ENCODE measurements at places on chromosomes 7 and 10. TPM values are rescaled to one million over a fixed set of nuclear protein-coding genes. Genes with fewer than 3 reads are reported as not detected.

DNA sequence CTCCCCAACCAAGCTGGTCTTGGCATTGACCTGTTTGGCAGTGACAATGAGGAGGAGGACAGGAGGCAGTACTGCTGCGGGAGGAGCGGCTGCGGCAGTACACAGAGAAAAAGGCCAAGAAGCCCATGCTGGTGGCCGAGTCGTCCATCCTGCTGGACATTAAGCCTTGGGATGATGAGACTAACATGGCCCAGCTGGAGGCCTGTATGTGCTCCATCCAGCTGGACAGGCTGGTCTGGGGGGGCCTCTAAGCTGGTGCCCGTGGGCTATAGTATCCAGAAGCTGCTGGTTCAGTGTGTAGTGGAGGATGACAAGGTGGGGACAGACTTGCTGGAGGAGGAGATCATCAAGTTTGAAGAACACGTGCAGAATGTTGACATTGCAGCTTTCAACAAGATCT lies 39.1 kb upstream of the ZNF273 start:
- no peak overlapping the region for H3K27ac ChIP-seq
- no peaks in the 10 kb centered on the region for H3K36me3 ChIP-seq
- no peaks in the 10 kb centered on the region for H3K27me3 ChIP-seq
- no peaks in the 10 kb centered on the region for H3K4me1 ChIP-seq

DNA sequence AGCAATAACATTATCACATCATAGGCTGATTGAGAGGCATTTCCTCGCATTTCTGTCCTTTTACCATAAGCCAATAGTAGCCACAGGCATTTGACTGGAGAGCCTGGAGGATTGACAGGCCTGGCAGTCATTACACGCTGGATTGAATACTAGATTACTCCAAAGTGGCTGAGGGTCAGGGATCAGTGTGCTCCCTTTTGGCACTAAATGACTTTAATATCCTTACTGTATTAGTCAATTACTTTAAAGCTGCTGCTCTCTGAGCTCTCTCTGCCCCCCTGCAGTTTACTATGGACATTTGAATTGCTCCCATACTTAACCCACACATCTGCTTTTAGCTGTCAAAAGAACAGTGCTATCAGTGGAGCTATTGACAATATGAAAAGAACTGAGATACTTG lies 302.0 kb downstream of the TFEC start:
- H3K4me1 ChIP-seq = peaks cover 11% of the 10 kb centered on the region
- H3K4me3 ChIP-seq = no peak overlapping the region

- no peak overlapping the region for H3K4me3 ChIP-seq
- H3K27me3 ChIP-seq = no peaks in the 10 kb centered on the region
- no peak for DNase-seq
- H3K36me3 ChIP-seq = no peaks in the 10 kb centered on the region
- no peaks in the 10 kb centered on the region for H3K4me1 ChIP-seq
These were observed 301.2 kb downstream of the DPP6 start for GRCh38 chr7:154353355-154353767.

LAMB1 gene
- 172 TPM for total RNA-seq

GRCh38 chr7:142581341-142581740 lies 167.9 kb upstream of the PRSS1 start:
- H3K27ac ChIP-seq = no peak overlapping the region
- no peaks in the 10 kb centered on the region for H3K36me3 ChIP-seq
- no peak for DNase-seq
- H3K4me1 ChIP-seq = no peaks in the 10 kb centered on the region

GRCh38 chr10:119973281-119973680 lies 80.8 kb downstream of the SEC23IP start:
- no peaks in the 10 kb centered on the region for H3K36me3 ChIP-seq
- no peak for DNase-seq
- no peaks in the 10 kb centered on the region for H3K4me1 ChIP-seq
- H3K4me3 ChIP-seq = no peak overlapping the region
- no peak overlapping the region for H3K27ac ChIP-seq
- no peaks in the 10 kb centered on the region for H3K27me3 ChIP-seq

ACSM6 gene
- not detected for total RNA-seq

ETV1 gene
- 13.6 TPM for total RNA-seq

PLXNA4 gene
- total RNA-seq = 3.9 TPM

DNA sequence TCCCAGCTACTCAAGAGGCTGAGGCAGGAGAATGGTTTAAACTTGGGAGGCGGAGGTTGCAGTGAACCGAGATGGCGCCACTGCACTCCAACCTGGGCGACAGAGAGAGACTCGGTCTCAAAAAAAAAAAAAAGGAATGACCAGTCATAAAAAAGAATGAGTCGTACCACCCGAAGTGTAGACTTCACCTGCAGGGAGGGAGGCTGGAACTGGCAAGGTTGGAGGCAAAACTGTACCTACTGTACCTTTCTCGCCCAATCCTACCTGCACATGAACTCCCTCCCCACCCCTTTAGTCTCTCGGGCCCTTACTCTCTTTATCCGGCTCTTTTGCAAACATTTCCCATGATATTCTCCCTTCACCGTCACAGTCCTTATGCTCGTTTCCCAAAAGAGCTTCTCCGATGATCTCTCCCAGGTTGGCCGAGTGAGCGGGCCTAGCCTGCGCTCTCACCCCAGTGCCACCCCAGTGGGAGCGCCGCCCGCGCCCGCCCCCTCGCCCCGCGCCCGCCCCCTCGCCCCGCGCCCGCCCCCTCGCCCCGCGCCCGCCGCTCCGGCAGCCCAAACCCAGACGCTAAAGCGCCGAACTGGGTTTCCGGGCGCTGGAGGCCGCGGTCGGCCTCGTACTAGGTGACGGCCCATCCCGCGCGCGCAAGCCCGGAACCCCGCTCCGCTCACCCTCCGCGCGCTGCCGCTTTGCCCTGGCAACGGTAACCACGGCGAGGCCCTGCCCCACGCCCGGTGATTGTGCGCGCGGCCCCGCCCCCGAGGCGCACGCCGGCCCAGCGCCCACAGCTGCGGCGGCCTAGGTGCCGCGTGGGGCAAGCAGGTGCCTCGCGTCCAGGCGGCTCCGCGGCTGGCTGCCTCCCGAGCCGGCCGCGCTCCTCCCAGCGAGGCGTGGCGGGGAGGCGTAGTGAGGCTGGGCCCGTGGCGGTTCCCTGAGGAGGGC lies at the start of gene SMKR1:
SMKR1 (plus strand) TSS at position 772 of the 948 bp plus-strand sequence. CDS start 294 bp downstream, outside the sequence.
- H3K4me1 ChIP-seq = peaks cover 8% of the 10 kb centered on the region
- no peaks in the 10 kb centered on the region for H3K36me3 ChIP-seq
- no peak within 1 kb of the TSS for H3K27ac ChIP-seq

CDNF gene
- total RNA-seq = 2.2 TPM

GRCh38 chr10:125201108-125201524 lies 40.8 kb upstream of the CTBP2 start:
- H3K4me3 ChIP-seq = no peak overlapping the region
- H3K4me1 ChIP-seq = no peaks in the 10 kb centered on the region
- no peak overlapping the region for H3K27ac ChIP-seq
- H3K27me3 ChIP-seq = no peaks in the 10 kb centered on the region
- no peaks in the 10 kb centered on the region for H3K36me3 ChIP-seq

- no peaks in the 10 kb centered on the region for H3K4me1 ChIP-seq
- DNase-seq = no peak
- H3K4me3 ChIP-seq = no peak overlapping the region
- H3K36me3 ChIP-seq = no peaks in the 10 kb centered on the region
- no peaks in the 10 kb centered on the region for H3K27me3 ChIP-seq
These were observed 68.9 kb downstream of the PTPRZ1 start for GRCh38 chr7:121941830-121942229.

GRCh38 chr7:21507627-21508343 lies 35.1 kb upstream of the DNAH11 start:
- no peaks in the 10 kb centered on the region for H3K4me1 ChIP-seq
- no peaks in the 10 kb centered on the region for H3K36me3 ChIP-seq
- H3K4me3 ChIP-seq = no peak overlapping the region
- no peaks in the 10 kb centered on the region for H3K27me3 ChIP-seq
- DNase-seq = peak; percentile 57
- no peak overlapping the region for H3K27ac ChIP-seq

DNA sequence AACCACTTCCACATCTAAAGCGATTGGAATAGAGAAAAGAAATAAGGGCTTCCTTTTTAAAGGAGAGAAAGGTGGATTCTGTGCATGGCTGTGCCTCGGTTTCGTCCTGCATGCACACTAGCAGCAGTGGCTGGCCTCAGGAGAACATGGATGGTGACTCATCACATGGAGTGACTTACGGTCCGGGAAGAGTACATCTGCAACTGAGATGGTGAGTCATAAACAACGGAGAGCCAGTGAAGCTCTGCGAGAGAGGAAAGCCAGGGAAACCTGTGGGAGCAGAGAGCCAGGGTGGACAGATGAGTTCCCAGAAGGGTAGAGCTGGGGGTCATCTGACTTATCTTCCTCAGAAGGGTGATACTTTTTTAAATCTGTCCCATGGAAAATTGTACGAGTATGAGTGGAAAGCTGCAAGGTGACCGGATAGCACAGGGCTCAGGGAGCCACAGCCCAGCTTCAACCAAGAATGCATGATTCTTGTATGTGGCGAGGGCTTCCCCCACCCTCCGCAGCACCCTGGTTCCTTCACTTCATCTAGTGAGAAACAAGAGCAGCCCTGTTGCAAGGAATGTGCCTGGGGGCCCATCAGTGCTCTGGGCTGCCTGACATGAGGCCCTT lies 259.1 kb downstream of the KLF6 start:
- H3K4me3 ChIP-seq = no peak overlapping the region
- DNase-seq = peak; percentile 80
- H3K27ac ChIP-seq = peak overlapping the region; percentile 80
- no peaks in the 10 kb centered on the region for H3K4me1 ChIP-seq
- no peaks in the 10 kb centered on the region for H3K36me3 ChIP-seq

DNA sequence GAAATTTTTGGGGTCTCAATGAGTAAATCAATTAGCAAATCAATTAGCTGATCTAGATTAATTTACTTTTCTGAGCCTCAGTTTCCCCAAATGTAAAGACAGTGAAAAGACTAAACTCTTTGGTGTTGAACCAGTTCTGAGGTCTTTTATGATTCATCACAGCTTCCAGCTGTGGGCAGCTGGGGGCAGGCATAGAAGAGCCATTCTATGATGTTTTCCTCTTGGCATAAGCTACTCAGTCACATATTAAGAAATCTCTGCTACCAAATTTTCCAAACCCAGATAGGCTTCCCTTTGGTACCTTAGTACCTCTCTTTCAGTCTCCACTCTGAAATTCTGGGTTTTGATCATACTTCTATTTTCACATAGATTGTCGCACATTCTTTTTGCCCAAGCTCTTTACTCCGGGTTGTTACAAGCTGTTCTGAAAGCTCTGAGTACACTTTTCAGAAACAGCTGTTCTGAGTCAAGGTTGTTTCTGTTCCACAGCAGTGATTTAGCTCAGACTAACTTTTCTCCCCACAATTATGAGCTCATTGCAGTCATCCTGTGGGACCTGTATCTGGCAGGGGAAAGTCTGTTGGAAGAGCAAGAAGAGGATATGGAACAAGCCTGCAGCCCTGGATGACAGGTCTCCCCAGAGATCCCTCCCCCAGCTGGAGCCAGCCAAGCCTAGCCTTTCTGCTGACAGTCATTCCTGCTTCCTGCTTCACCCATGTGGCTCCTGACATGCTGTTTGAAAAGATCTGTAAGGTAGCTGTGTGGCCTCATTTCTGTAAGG lies 599.6 kb upstream of the GHITM start:
- H3K4me1 ChIP-seq = peaks cover 48% of the 10 kb centered on the region
- no peaks in the 10 kb centered on the region for H3K36me3 ChIP-seq
- H3K27ac ChIP-seq = peak overlapping the region; percentile 57
- DNase-seq = peak; percentile 89
- H3K27me3 ChIP-seq = no peaks in the 10 kb centered on the region
- no peak overlapping the region for H3K4me3 ChIP-seq

DNA sequence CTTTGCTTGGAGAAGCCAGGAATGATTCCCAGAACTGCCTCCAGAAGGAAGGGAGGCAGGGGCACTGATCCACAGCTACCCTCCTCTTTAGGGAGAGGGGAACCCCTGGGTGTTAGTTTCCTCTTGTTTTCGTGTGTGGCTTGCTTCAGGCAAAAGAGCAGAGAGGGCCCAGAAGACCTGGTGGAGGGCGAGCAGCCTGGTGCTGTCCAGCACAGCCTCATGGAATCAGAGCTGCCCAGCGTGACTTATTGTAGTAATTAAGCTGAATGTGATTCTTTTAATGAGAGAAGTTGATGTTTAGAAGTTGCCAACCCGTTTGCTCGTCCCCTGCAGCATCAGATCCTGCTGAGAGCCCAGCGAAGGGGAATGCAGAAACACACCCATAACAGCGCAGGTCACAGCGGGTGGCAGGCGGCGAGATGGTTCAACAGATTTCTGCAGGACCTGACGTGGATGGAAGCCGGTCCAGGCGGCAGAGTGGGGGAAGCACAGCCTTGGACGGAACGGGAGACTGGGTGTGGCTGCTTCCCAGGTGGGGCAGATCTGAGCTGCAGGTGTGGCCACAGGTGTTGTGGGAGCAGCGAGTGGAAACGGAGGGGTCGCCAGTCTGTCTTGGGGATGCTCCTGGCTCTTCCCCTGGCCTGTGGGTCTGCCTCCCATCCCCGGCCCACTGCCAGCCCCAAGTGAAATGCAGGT lies 53.7 kb upstream of the SHH start:
- H3K36me3 ChIP-seq = no peaks in the 10 kb centered on the region
- no peaks in the 10 kb centered on the region for H3K4me1 ChIP-seq
- no peak overlapping the region for H3K4me3 ChIP-seq
- no peaks in the 10 kb centered on the region for H3K27me3 ChIP-seq
- H3K27ac ChIP-seq = no peak overlapping the region
- peak; percentile 42 for DNase-seq

DNA sequence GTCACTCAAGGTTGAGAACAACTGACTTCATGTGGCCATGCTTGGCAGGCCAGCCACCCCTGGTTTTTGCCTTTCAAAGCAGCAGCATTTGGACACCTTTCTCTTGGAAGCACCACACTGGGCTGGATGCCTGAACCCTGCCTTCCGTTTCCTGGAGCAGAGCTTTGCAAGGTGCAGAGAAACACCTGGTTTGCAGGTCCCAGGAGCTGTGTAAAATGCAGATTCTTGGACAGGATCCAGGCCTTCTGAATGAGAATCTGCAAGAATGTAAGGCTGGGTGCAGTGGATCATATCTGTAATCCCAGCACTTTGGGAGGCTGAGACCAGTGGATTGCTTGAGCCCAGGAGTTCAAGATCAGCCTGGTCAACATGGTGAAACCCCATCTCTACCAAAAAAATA lies 18.0 kb upstream of the DUSP5 start:
- H3K4me3 ChIP-seq = no peak overlapping the region
- no peaks in the 10 kb centered on the region for H3K4me1 ChIP-seq
- no peak for DNase-seq
- H3K27ac ChIP-seq = no peak overlapping the region
- H3K27me3 ChIP-seq = no peaks in the 10 kb centered on the region
